ENCODE measurements at places on chromosomes 12 and 14.

DNA sequence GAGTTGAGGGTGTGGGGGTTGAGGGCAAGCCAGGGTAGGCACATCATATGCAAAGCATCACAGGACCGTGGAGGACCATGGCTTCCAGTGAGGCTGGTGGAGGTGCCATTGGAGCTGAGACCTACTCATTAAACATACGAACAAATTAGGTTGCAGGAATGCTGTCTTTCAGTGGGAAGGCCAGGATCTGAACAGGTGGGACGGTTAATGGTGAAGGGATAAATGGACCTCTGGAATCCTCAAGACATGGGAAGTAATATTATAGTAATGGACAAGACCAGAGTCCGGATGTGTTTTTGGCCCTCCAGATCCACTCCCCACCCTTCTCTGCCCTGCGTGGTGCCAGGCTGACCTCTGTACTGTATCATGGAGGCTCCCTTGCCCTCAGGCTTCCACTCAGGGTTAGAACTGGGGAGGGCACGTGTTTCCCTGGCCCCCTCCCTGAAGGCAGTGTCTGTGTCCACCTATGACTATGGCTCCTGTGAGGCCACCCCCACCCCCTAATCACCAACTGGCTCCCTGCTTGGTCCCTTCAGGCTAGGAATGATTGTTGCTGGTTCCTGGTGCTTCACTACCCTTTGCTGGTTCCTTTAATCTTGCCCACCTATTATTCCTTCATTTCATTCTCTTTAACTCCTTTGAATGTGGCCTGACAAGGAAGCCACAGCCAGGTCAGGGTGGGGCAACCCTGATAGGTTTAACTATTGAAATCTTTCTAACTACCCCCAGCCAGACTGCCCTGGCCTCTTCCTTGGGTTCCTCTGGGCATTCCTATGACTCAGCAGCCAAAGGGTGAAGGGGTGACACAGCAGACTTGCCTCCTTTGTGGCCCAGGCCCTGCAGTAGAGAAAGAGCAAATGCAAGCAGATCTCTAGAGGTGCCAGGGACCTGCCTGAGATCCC, 10.7 kb downstream of the DHRS2 start:
- DNase-seq: peak; percentile 24

- peak; percentile 50 for DNase-seq
Observed at GRCh38 chr14:67240168-67240932, 885 bp upstream of the PALS1 start.

DNA sequence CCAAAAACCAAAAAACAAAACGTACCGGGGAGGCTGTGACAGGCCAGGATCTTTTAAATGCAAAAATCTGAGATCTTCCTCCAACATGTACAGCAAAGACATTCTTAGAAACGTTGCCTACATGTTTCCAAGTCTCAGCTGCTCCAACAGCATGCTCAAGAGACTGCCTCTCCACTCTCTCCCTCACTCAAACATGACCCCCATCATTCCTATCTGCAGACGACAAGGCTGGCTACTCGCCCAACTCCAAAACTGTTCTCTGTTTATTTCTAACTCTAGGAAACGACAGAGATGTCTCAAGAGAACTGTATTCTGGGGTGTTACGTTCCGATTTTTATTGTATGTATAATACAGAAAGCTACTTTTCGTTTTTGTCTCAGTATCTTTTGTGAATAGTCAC, 57.5 kb upstream of the TMCC3 start:
- DNase-seq: no peak

DNA sequence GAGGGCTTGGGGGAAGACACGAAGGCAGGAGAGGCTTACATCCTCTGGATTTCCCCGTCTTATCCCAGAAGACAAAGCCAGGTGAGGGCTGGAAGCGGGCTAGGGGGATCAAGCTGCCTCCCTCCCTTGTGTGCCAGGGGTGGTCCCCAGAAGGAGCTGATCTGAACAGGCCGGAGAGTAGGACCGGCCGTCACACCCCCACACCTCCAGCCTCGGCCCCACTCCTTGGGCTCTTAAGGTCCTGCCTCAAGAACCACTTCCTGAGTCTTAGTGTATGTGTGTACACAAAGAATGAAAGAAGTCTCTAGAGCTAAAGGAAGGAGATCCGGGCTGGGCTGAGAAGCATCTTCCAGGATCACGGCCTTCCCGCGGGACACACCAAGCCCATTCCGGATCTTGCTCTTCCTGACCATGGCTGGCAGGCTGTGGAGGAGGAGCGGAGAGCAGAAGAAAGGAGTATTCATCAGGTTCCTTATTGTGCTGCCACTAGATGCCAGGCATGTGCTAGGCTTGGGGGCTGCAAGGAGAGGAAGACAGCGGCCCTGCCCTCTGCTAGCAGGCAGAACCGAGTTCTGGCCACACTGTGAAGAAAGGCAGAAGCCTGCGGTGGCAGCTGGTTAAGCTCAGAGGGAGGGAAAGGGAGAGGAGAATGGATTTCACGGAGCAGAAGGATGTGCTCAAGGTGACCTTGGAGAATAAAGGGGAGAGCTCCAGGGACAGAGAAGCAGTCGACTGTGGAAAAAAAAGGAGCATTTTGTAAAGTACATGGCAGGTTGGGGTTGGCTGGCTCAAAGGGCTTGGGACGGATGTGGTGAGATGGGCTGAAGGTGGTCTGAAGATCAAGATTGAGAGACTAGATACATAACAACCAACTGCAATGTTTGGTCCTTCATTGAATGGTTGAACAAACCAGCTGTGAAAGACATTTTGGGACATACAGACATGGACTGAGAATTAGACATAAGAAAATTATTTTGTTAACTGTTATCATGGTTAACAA, 1.3 kb upstream of the CD63 start:
- peak; percentile 89 for DNase-seq

- DNase-seq: no peak
Observed at GRCh38 chr14:72523424-72524294, 370.2 kb downstream of the DPF3 start.

DNA sequence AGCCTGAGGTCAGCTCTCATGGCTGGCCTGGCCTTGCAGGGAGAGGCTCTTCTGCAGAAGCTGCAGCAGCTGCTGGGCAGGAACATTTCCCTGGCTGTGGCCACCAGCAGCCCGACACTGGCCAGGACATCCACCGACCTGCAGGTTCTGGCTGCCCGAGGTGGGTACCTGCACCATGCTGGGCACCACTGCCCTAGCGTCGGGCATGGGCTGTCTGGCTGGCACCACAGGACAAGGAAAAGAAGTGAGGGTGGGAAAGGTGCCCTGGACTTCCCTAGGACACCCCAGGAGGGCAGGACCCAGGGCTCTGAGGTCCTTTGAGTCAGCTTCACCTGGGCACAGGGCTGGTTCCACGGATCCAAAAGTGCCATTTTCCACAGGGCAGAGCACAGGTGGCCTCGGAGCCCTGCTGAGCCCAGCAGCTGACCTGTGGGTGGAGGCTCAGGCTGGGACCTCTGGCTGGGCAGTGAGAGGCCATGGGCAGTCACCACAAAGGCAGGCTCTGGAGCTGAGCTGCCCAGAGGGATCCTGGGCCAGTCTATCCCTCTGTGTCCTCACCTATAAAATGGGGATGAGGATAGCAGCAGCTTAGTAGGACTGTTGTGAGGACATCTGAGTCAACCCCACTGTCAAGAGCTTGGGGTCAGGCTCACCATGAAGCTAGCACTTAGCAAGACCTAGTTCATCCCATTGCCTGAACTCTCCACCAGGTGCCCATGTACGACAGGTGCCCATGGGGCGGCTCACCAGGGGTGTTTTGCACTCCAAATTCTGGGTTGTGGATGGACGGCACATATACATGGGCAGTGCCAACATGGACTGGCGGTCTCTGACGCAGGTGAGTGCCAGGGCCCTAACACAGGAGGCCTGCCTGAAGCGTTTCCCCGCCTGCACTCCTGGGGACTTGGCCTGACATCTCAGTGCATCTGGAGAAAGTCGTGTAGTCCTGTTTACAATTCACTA, 4.9 kb downstream of the PLD4 start:
- no peak for DNase-seq

- DNase-seq: no peak
Observed at GRCh38 chr12:6316921-6317692, 6.6 kb downstream of the PLEKHG6 start.

DNA sequence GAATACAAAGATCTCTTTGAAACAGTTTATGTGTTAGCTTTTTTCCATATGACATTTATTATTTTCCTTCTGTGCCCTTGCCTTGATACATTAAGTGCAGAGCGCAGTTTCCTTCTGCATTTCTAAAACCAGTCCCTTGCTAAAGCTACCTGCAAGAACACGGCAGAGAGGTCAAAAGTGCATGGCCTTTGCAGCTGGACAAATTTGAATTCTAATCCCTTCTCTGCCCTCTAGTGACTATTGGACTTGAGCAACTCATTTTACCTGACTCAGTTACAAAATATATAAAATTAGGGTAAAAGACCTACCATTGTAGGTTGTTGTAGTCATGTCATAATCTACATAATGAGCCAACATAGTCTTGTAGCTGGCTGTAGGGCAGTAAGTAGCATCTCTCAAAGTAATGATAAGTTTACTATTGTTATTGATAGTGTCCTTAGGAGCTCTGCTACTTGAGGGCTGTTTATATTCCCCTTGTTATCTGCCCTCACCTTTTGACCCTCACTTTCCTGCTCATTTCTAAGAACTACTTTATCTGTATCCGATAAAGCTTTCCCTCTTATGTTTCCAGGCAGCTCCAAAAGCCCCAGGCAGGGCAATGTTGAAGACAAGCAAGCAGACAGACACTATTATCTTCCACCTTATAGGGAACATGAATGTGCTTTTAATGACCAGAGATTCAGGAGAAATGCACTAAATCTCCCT, 120.0 kb upstream of the PDZRN4 start:
- no peak for DNase-seq

- DNase-seq: no peak
Observed at GRCh38 chr12:122537021-122537420, 10.0 kb downstream of the KNTC1 start.

DNA sequence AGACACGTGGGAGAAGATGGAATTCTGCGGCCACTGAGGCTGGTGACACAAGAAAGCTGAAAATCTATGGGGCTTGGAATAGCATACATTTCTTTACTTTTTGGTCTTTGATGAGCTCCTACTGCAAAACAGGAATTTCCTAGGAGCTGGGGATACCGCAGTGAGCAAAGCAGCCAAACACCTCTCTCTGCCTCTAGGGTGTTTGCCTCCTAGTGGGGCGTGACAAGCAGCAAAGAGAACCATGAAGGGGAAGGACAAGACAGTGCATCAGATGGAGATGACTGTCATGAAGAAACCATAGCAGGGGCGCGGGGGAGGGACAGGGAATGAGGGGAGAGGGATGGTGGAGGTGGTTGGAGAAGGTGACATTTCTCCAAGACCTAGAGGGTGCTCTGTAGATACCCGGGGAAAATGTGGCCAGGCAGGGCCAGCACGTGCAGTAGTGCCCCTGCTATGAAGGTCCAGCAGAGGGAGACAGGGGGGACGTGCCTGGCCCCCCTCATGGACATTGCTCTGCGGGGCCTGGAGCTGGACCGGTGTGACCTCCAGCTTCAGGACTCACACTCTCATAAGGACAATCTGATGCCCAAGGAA, 58.6 kb downstream of the SERPINA3 start:
- no peak for DNase-seq

DNA sequence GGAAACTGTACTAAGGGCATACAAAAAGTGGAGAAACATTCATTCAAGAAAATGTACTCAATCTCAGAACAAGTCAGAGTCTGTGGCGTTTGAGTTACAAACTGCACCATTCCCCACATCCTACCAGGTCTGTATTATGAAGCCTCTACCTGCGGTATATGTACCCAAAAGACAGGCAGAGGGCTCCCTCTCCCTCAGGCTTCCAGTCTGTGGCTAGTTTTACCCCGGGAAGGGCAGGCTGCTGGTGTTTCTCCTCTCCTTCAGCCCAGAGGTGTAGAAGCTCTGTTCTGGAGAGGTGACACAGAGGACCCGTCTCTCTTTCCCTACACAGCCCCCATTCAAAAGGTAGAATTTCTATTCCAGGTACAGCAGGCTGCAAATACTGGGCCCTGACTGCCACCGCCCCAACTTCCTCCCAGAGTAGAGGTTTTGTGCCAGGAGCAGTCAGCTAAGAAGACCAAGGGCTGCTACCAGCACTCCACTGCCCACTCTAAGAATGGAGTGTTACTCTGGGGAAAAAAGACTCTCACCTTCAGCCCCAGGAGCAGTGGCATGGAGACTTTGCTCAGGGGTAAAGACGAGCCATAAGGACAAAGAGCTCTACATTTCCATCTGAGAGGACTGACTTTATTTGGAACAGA, 39.4 kb downstream of the PARP11 start:
- DNase-seq: no peak

DNA sequence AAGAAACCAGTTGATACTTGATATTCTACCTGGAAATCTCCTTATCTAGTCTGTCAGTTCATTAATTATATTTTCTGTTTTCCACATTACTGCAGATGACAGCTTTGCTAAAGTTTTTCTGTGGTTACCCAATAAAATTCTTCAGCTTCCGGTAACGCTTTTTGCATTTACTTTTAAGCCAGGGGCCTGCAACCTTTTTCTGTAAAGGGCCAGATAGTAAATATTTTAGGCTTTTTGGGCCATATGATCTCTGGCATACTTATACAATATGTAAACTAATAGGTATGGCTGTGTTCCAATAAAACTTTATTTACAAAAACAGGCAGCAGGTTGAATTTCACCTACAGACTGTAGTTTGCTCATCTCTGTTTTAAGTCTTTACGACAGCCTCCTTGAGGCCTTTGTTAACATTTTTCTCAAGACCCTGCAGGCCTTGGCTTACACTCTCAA, 48.3 kb downstream of the SPATS2 start:
- DNase-seq: peak; percentile 78

DNA sequence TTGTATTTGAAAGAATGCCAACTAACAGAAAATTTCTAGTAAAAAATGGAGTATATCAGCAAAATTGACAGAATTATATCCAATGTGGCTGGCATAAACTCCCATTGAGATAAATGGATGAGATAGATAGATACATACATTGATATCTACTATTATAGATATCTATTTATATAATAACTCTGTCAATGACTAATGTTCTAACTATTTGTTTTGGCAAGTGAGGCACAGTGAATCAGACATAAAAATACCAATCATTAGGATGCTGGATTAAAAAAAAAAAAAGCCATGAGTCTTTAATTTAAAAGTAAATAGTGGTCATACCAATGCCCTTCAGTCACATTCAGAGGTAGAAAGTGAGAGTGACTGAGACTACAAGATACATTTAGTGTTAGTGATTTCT, 33.7 kb upstream of the GLIPR1 start:
- DNase-seq: no peak

DNA sequence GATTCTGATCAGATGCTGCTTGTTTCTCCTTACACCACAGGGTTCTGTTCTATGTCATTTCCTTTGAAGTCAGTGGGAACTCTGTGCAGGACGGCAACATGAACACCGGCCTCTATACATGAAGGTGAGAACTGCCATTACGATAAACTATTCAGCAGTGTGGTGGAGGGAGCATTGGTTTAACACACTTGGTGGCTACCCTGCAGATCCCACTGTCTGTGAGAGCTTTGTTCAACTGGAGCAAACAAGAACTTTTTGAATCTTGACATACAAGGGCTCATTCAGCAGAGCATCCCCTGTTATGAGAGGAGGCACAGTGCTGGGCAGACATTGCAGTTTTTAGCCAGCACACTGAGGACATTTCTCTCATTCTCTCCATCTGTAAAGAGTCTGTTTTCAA, 10.7 kb upstream of the FRS2 start:
- no peak for DNase-seq

- peak; percentile 15 for DNase-seq
Observed at GRCh38 chr12:104136577-104136976, 1.4 kb downstream of the NFYB start.

Data from NB4 (cell line).